ENCODE measurements at places on chromosomes 4 and X. TPM values are rescaled to one million over a fixed set of nuclear protein-coding genes. Genes with fewer than 3 reads are reported as not detected.
A peak's percentile ranks its signal among the peaks of the same experiment; 100 is the strongest.

- DNase-seq: no peak
- H3K4me3 ChIP-seq: no peak overlapping the region
- H3K27ac ChIP-seq: no peak overlapping the region
- no peaks in the 10 kb centered on the region for H3K36me3 ChIP-seq
Observed at GRCh38 chr4:4583606-4584005, 41.8 kb upstream of the STX18 start.

GRCh38 chr4:94349193-94349592, 6.6 kb upstream of the HPGDS start:
- no peak overlapping the region for H3K4me3 ChIP-seq
- no peaks in the 10 kb centered on the region for H3K36me3 ChIP-seq
- no peaks in the 10 kb centered on the region for H3K27me3 ChIP-seq
- H3K4me1 ChIP-seq: no peaks in the 10 kb centered on the region
- no peak overlapping the region for H3K27ac ChIP-seq

- H3K4me1 ChIP-seq: no peaks in the 10 kb centered on the region
- H3K27ac ChIP-seq: no peak overlapping the region
- H3K27me3 ChIP-seq: no peaks in the 10 kb centered on the region
- H3K4me3 ChIP-seq: no peak overlapping the region
- no peaks in the 10 kb centered on the region for H3K36me3 ChIP-seq
Observed at GRCh38 chrX:22247169-22247568, 25.5 kb upstream of the CBLL2 start.

DNA sequence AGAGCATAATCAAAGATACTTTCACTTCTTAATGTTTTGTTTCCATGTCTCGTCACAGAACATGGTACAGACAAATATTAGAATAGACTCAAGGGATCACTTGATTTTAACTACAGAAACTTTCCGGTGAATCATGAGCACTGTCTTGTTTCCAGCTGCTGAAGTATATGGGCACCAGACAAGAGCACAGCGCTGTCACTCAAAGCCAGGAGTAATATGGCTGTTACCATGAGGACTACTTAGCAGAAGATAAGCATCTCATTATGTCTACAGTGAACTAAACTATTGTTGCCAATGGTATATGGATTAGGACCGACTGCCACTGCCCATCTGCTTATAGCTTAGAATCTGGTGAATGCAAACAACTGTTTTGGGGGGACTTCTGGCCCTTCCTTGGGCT, 34.3 kb downstream of the MECP2 start:
- no peak for DNase-seq
- no peak overlapping the region for H3K4me3 ChIP-seq
- H3K36me3 ChIP-seq: no peaks in the 10 kb centered on the region
- no peaks in the 10 kb centered on the region for H3K4me1 ChIP-seq

- no peaks in the 10 kb centered on the region for H3K4me1 ChIP-seq
- no peaks in the 10 kb centered on the region for H3K36me3 ChIP-seq
- no peak overlapping the region for H3K4me3 ChIP-seq
- no peaks in the 10 kb centered on the region for H3K27me3 ChIP-seq
- no peak for DNase-seq
Observed at GRCh38 chrX:113770806-113771205, 813.1 kb upstream of the HTR2C start.

DNA sequence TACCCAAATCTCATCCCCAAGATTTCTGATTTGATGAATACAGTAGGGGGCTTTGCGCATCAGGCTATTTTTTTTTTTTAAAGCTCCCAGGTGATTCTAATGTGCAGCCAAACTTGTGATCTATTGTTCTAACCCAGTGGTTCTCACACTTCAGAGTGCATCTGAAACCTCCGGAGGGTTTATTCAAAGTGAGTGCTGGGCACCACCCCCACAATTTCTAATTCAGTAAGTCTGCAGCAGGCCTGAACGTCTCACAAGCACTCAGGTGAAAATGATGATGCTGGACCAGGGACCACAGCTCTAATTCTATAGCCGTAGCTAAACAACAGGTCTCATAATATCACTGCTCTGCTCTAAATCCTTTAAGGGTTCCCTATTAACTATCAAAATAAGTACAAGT, 211.4 kb downstream of the FMR1NB start:
- H3K36me3 ChIP-seq: no peaks in the 10 kb centered on the region
- no peak overlapping the region for H3K27ac ChIP-seq
- no peak overlapping the region for H3K4me3 ChIP-seq
- H3K27me3 ChIP-seq: no peaks in the 10 kb centered on the region
- H3K4me1 ChIP-seq: no peaks in the 10 kb centered on the region

- no peak for DNase-seq
- no peak overlapping the region for H3K4me3 ChIP-seq
- H3K27me3 ChIP-seq: no peaks in the 10 kb centered on the region
- H3K4me1 ChIP-seq: no peaks in the 10 kb centered on the region
- H3K27ac ChIP-seq: no peak overlapping the region
- H3K36me3 ChIP-seq: no peaks in the 10 kb centered on the region
Observed at GRCh38 chrX:120857240-120857639, 18.4 kb downstream of the CT47B1 start.

GRCh38 chr4:39970671-39971640, 6.8 kb downstream of the PDS5A start:
- peaks cover 2% of the 10 kb centered on the region for H3K4me1 ChIP-seq
- no peaks in the 10 kb centered on the region for H3K27me3 ChIP-seq
- H3K4me3 ChIP-seq: no peak overlapping the region
- peak; percentile 82 for DNase-seq
- no peak overlapping the region for H3K27ac ChIP-seq

DNA sequence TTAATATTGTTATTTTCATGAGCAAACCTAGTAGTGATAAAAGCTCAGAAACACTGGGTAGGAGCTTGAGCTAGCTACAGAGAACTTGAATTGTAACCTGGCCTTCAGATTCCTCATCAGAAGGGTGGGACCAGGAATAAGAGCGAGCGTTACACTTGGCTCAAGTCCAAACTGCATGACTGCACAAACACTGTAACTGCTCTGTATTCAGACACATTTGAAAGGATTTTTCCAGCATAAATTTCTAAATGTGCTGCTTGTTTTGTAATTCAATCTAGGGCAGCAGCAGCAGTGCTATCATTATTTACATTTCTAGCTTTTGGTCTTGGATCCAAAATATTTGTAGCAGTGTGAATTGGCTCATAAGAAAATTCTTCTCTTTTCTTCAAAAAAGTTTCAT, 133.0 kb upstream of the TMLHE start:
- no peaks in the 10 kb centered on the region for H3K36me3 ChIP-seq
- peak; percentile 7 for DNase-seq
- H3K4me3 ChIP-seq: no peak overlapping the region
- H3K27me3 ChIP-seq: no peaks in the 10 kb centered on the region
- no peak overlapping the region for H3K27ac ChIP-seq

DNA sequence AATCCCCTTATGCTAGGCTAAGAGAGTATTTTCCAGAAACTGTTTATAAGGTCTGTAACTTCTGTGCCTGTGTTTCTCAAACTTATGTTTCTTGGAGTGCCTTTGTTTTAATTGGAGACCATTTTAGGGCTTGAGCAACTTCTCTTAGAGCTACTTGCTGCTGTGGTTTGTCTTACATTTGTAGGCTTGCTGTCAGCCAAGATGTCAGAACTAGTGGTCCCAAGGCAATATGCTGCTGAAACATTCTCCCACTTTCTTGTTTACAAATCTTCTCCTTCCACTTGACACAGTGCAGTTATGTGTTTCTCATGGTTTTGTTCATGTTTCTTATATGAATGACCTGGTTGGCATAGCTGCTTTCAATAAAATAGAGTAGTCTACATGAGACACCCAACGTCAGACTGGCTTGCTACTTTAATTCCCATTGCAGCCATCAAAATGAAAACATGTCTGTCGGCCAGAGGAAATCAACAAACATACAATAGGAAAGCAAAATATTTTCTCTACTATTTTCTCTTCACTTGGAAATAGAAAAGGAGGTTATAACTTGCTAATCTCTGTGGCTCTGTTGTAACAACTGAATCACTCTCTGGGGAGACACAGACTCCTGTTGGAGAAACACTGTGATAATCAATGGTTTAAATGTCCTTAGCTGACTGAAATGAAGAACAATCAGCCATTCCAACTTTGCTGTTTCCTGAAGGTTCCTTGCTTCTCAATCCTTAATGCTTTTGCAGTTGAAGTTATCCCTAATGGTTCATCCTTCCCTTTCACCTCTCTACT, 426.4 kb downstream of the PDGFC start:
- H3K4me1 ChIP-seq: peaks cover 7% of the 10 kb centered on the region
- no peaks in the 10 kb centered on the region for H3K27me3 ChIP-seq
- H3K36me3 ChIP-seq: no peaks in the 10 kb centered on the region
- peak; percentile 43 for DNase-seq
- H3K27ac ChIP-seq: no peak overlapping the region

GRCh38 chrX:74613370-74614092, 893 bp downstream of the RLIM start:
- peak; percentile 34 for DNase-seq
- no peaks in the 10 kb centered on the region for H3K27me3 ChIP-seq
- no peaks in the 10 kb centered on the region for H3K4me1 ChIP-seq
- H3K36me3 ChIP-seq: no peaks in the 10 kb centered on the region

DNA sequence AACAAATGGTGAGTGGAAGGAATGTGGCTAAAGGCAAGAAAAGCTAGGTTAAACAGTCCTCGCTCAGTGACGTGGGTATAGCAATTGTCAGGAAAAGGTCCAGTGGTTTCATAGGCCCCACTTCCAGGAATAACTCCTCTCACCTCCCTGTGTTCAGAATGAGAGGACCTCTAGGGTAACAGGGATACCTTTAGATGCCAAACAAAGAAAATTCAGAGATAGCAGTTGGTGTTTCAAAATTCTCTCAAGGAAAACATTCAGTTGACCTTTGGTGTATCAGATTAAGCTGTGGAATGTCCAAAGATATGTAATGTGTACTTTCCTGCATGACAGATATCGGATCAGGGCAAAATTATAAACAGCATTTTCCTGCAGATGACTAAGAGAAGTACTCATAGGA, 155.9 kb downstream of the ARHGAP6 start:
- H3K4me1 ChIP-seq: no peaks in the 10 kb centered on the region
- no peaks in the 10 kb centered on the region for H3K27me3 ChIP-seq
- H3K36me3 ChIP-seq: no peaks in the 10 kb centered on the region
- H3K4me3 ChIP-seq: no peak overlapping the region
- peak; percentile 27 for DNase-seq

- H3K27me3 ChIP-seq: no peaks in the 10 kb centered on the region
- H3K4me3 ChIP-seq: no peak overlapping the region
- no peaks in the 10 kb centered on the region for H3K4me1 ChIP-seq
- no peaks in the 10 kb centered on the region for H3K36me3 ChIP-seq
- peak; percentile 5 for DNase-seq
Observed at GRCh38 chrX:20753076-20753475, 486.4 kb upstream of the RPS6KA3 start.

DNA sequence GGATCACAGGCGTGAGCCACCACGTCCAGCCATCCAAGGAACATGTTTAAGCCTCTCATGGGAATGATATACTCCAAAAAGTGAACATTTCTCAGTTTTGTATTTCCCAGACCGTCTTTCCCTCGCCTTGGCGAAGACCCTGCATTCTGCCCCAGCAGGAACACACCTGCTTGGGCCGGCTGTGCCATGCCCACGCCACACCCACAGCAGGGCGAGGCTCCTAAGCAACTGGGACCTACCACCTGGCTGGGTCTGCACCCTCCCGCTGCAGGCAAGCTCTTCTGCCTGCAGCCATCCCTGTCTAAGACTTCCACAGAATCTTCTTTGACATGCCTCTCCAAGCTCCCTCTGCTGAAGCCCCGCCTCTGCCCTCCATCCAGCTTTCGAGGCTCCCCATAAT, 3.6 kb downstream of the CCNQ start:
- H3K27me3 ChIP-seq: no peaks in the 10 kb centered on the region
- no peak for DNase-seq
- peaks cover 2% of the 10 kb centered on the region for H3K4me1 ChIP-seq
- H3K27ac ChIP-seq: no peak overlapping the region

- H3K36me3 ChIP-seq: no peaks in the 10 kb centered on the region
- DNase-seq: no peak
- H3K4me1 ChIP-seq: no peaks in the 10 kb centered on the region
- no peak overlapping the region for H3K4me3 ChIP-seq
- no peak overlapping the region for H3K27ac ChIP-seq
- no peaks in the 10 kb centered on the region for H3K27me3 ChIP-seq
Observed at GRCh38 chr4:80334568-80334967, 962 bp upstream of the CFAP299 start.

DNA sequence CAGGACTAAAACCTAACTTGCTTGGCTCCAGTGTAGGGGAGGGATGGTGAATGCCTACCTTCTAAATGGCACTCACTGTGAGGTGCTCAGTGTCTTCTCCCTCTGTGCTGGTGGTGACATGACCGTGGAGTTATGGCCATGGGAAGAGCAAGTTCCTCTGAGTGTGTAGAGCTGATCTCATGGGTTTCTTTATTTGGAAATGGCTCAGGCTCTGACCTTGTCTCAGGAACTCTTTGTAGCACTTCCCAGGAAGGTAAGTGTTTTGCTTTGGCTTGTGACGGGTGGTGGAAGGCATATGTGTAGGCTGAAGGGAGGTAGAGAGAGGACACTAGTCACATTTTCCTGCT, 6.4 kb downstream of the MSN start:
- H3K27ac ChIP-seq: peak overlapping the region; percentile 76
- no peak overlapping the region for H3K4me3 ChIP-seq
- no peaks in the 10 kb centered on the region for H3K36me3 ChIP-seq

DNA sequence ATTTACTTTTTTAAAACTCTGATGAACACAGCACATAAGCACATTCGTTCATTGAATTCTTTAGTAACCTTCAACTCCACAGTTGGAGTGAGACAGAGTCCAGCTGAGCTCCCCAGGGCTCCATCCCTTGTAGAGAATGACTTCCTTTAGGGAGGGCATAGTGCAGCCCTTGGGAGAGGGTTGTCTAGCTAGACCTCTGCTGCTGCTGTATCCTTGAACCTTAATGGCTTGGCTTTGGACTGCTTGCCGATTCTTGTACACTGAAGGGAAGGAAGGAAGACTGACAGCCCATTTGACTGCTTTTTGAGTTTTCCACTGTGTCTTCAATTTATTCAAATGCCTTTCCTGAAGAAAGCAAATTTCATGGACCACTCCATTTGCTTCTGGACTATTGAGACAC, 19.4 kb upstream of the FGG start:
- DNase-seq: no peak
- no peak overlapping the region for H3K4me3 ChIP-seq
- no peak overlapping the region for H3K27ac ChIP-seq
- H3K36me3 ChIP-seq: no peaks in the 10 kb centered on the region

GRCh38 chr4:140955641-140956040, 177.6 kb downstream of the RNF150 start:
- H3K27ac ChIP-seq: no peak overlapping the region
- no peak overlapping the region for H3K4me3 ChIP-seq
- no peaks in the 10 kb centered on the region for H3K36me3 ChIP-seq
- H3K27me3 ChIP-seq: no peaks in the 10 kb centered on the region

- DNase-seq: no peak
- H3K4me1 ChIP-seq: no peaks in the 10 kb centered on the region
- H3K27me3 ChIP-seq: no peaks in the 10 kb centered on the region
- H3K27ac ChIP-seq: no peak overlapping the region
- no peak overlapping the region for H3K4me3 ChIP-seq
Observed at GRCh38 chr4:51884606-51885005, 41.7 kb downstream of the DCUN1D4 start.

ARSJ gene
- 30.8 TPM for total RNA-seq

XG gene
- 1.3 TPM for total RNA-seq

P2RY4 gene
- total RNA-seq: under 0.01 TPM
